ENCODE measurements at places on chromosomes 4 and X.
A peak's percentile ranks its signal among the peaks of the same experiment; 100 is the strongest.

DNA sequence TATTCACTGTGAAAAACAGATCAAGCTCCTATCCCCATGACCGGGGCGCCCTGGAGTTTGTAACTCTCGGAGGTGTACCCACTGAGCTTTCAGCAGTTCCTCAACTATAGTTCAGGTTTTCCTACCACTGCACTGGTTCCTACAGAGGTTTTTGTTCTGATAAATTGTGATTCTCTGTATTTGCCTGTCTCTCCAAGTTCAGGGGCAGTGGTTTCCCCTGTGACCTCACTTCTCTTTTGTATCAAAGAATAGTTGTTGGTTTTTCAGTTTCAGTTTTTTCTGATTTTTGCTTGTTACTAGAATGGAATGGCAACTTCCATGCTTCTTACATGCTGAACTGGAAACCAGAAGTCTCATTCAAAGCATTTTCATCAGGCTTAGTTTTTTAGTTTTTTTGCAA is 56.8 kb upstream of the PLS3 start:
- DNase-seq = no peak

DNA sequence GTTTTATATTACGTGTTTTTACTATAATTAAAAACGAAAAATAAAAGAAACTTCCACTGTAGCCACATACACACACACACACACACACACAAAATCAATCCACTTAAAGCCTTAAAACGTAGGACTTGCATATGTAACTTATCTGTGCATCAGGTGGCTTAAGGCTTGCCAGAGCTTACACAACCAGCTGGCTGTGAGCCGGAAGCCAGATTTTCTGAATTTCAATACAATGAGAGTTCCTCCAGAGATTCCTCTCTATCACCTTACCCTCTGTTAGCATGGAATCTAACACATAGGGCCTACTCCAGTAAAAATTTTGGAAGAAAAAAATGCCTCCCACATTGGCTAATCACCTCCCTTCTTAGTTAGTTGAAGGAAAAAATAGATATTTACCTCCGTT is 27.9 kb upstream of the SLITRK4 start:
- DNase-seq = no peak

DNA sequence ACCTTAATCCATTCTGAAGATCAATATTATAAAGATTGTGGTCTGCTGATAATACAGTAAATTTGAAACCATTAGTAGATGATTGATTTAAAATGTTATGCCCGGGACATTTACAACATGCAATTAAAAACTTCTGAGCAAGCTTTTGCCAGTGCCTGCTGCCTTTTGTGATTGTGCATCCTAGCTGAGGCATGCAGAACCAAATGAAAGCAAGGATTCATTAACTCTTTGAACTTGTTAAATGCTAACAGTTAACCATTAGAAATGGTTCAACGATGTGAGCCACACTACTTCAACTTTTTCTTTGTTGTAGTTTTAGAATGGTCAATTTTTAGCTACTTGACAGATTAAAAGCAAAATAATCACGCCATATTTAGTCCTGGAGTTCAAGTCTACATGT is 51.1 kb downstream of the ZFP42 start:
- no peak for DNase-seq

DNA sequence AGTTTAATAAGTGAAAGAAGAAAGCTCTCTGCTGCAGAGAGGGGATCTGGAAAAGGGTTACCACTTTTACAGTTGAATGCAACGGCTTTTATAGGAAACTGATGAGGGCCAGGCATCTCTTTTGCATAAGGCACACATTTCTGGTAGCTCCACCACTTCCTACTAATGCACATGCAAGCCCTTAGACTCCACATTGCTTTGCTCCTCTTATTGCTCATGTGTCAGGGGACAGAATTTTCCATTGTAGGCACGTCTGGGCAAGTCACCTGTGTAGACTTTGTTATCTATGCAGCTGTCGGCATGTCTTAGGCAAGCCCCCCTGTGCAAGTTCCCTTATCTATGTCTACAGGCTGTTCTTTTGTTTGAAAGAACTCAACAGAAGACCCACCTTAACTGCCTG is 294.6 kb upstream of the STS start:
- DNase-seq = no peak

GRCh38 chr4:42768125-42768748 is 111.3 kb upstream of the ATP8A1 start:
- DNase-seq = no peak

DNA sequence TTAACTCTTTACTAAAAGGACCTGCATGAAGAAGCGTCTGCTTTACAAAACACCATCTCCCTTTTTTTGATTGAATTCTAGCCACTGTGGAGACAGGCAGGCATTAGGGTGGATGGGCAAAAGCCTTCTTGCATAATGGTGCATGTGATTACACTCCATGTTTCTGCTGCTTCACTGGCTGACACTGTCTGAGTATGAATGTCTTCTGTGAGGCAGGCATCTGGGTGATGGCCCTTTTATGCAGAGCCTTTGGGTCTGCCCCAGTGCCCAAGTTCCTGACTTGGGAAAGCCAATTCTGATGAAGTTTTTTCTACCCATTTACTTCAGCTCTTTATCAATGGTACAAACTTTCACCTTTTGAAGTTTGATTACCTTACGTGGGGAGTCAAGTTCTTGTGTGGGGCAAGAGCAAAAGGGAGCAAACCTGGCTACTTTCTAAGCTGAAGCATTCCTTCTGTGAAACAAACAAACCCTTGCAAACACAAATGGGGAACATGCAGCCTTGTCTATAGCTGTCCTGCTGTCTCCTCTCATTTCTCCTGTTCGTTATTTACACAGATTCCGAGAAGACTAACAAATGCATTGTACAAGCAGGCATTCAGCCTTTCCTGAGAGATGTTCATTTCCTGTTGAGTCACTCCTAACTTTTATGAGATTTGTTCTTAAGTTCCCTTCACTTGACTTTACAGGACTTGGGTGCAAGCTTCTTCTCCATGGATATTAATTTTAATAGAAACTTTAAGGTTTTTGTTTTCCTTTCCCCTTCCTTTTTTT is 301.9 kb downstream of the TLL1 start:
- DNase-seq = peak; percentile 66

GRCh38 chr4:189215574-189215973 is 725.1 kb upstream of the FRG1 start:
- DNase-seq = no peak

- DNase-seq = no peak
These were observed at the start of gene YIPF7 for GRCh38 chr4:44651425-44651824. YIPF7 (minus strand) TSS chr4:44651625; CDS start chr4:44650100, 1,525 bp downstream.

- DNase-seq = no peak
These were observed 1034.8 kb downstream of the DMD start for GRCh38 chrX:32176510-32176909.

- DNase-seq = no peak
These were observed 104.7 kb upstream of the BCOR start for GRCh38 chrX:40202456-40202855.

GRCh38 chr4:74282926-74283325 is 25.3 kb upstream of the EPGN start:
- DNase-seq = peak; percentile 1

DNA sequence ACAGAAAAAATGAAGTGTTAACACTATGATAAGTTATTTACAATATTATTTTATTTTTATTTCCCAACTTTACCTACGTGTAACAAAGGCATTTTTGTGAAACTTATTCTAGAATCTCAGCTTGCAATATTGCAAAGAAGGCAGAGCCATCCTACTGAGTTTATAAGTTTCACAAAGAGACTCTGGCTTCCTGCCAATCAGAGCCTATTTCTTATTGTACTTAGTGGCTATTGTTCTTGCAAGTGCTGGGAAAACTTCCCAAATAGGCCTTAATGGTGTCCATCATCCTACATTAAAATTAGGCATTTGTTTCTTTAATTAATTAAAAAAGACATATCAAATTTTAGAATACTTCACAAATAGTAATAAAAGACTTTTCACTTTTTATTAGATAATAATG is 233.2 kb downstream of the EPHA5 start:
- no peak for DNase-seq

- DNase-seq = peak; percentile 69
These were observed 195.7 kb upstream of the CASK start for GRCh38 chrX:42119076-42119475.

- no peak for DNase-seq
These were observed 628.2 kb upstream of the GRIA3 start for GRCh38 chrX:122555925-122556324.

- DNase-seq = peak; percentile 51
These were observed 829 bp downstream of the ELOVL6 start for GRCh38 chr4:110197529-110198042.

DNA sequence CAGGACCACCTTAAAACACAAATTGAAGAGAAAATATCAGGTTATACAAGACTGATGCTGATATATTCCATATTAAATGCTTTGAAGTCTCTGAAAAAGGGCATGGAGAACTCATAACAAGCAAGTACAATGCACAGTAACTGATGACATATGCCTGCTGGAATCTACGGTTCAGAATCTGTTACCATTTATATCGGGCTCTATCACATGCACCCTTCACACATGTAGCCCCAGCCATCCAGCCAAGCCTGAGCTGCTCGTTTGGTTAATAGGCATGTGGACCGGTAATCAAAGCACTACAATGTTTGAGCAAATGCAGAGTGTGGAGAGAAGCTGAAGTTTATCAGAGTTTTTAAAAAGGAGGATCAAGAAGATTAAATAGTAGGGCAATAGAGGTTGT is 11.8 kb downstream of the COMMD8 start:
- peak; percentile 5 for DNase-seq
